ENCODE measurements at places on chromosomes 2 and 18.

DNA sequence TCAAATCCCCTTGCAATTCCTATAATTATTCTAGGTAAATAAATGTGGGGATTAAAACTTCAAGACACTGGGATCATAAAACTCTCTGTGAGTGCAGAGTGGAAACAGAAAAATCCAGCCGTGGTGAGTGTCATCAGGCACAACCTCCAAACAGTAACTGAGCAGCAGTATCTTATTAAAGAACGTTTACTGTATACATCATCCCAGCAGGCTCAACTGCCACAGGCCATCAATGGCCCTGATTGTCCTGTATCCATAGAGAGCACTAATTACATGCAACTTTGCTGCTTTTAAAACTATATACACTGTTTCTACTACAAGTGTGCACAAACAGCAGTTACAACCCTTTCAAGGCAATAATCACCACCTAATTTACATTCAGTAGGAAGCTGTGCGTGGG, 23.9 kb downstream of the GAREM1 start:
- DNase-seq, result no peak

DNA sequence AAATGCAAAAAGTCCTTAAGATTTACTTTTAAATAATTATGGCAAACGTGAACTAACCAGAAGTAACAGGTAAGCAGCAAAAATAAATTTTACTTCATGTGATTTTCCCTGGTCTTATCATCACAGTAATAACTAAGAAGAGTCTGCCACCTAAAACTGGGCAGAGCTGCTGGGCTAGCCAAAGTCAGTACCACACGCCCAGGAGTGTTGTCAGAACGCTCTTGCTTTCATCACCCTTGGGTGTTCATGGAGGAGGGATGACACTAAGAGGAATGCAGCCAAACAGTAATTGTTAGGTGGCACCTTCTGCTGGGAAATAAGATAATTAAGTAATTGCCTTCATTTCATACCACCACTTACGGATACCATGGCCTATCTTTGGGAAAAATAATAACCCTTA, 92.0 kb upstream of the NEUROD1 start:
- no peak for DNase-seq

DNA sequence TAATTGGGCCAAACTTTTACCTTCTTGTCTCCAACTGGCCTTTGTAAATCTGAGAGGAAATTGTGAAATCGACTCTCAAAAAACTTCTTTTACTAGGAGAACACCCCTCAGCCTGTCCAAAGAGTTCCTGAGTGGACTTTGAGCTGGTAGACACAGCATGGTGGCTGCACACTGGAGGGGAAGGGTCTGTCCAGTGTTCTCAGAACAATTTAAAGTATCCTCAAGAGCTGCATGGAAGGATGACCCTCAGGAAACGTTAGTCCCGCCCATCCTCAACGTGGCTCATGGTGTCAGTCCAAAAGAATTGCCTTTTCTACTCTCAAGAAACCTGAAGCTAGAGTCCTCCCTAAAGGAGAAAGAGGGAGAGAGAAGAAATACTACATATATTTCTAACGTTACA, 182.7 kb downstream of the EPHA4 start:
- no peak for DNase-seq

- DNase-seq, result no peak
These were observed 90.8 kb upstream of the L3MBTL4 start for GRCh38 chr18:6505498-6505875.

GRCh38 chr2:235623111-235623510, 129.3 kb downstream of the AGAP1 start:
- no peak for DNase-seq

DNA sequence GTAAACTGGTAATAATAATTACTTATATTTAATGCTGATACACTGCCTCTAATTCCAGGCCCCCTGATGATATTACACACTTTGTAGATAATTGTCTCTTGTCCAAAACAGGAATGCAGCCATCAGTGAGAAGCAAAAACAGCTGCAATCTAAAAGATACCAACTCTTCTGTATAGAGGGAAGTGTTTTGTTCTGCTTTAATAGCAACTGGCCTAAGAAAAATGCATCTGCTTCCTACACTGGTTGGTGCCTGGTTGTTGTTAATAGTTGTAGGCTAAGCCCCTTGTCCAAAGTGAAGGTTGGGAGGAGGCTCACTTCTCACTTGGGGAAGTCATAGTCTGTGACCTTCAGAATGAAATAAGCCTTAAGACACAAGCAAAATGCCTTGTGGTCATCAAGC, 332.0 kb downstream of the ZNF521 start:
- no peak for DNase-seq

DNA sequence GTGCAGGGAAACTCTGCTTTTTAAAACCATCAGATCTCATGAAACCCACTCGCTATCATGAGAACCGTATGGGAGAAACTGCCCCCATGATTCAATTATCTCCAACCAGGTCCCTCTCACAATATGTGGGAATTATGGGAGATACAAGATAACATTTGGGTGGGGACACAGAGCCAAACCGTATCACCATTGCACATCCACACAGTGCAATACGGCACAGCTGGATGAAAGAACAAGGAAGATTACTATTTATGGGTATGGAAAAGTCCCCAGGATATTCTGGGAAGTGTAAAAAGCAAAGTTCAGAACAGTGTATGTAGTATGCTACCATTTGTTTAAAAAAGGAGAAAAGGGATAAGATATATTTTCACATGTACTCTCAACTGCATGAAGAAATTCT, 290.1 kb downstream of the PIK3C3 start:
- DNase-seq, result no peak

- DNase-seq, result no peak
These were observed 136.8 kb upstream of the EPHA4 start for GRCh38 chr2:221708902-221709301.

- no peak for DNase-seq
These were observed 283.3 kb upstream of the THUMPD2 start for GRCh38 chr2:40062381-40062780.

- no peak for DNase-seq
These were observed 923 bp downstream of the AMER3 start for GRCh38 chr2:130756053-130756873.

DNA sequence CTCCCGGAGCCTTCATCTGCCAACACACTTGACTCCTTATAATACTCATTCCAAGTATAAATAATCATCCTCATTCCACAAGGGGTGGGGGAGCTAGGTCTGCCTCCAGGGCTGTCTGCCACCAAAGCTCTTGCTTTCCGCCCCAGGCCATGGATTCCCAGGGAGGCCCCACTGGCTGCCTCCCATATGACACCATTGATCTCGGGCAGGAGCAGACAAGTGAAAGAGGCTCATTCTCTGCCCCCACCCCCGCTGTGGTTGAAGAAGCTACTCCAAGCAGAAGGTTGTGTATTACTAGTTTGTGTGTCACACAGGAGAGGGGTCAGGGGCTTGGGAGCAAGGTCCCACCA, 99.5 kb downstream of the MRO start:
- DNase-seq, result no peak

- no peak for DNase-seq
These were observed 33.3 kb downstream of the NEDD4L start for GRCh38 chr18:58077329-58077728.

DNA sequence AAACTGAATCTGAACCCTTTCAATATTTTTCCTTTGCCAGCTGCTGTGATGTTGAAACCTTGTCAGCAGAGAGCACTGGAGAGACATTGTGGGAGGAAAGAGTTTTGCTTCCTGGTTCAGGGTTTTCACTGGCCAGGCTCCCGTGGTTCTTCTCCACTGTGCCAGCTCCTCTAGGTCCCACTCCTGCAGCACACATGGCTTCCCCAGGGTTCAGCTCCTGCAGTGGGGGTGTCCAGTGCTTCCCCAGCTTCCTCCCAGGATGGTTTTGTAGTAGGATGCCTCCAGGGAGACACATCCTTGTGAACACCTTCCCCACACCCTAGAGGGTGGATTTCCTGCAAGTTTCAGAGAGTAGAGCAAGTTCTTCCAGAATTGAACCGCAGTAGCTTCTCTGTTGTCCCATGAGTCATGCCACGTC, 24.0 kb upstream of the SULT1C3 start:
- DNase-seq, result no peak

DNA sequence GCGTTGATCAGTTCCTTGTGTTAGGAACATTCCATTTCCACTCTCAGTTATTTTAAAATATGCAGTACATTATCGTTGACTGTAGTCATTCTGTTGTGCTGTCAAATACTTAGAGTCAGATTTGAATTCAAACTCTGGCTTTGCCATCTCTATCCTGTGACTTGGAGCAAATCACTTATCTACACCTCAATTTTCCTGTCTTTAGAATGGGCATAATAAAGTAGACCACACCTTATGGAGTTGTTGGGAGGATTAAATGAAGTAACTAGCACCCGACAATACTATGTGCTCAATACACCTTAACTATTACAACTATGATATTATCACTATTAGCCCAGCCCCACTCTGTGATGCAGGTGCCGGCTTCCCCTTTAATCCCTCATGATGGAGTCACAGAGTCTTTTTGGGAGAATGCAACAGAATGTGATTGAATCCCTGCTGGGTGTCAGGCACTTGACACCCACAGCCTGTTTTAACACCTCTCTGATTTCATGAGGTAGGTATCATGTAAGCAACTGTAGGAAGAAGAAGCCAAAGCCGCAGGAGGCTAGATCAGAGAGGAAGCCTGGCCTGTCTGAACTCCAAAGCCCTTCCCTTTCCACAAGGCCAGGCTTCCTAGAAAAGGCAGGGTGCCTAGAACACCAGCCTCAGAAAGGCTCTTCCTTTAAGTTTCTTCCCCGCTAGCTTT, 308.4 kb downstream of the NAPG start:
- DNase-seq, result no peak

DNA sequence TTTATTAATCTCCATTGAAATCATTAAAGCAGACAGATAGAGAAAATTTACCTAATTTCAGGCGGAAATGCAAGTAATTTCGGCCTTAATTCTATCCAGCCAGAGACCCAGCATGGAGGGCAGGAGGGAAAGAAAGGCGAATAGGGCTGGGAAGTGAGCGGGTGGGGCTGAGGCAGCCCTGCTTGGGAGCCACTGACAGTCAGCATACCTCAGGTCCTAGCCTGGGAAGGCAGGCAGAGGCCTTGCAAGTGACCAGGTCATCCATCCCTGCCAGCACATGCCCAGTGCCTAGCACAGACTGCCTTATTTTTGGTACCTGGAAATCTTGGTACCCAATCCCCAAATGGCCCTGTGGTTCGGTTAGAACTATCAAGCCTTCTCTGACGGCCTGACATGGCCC, 1.5 kb downstream of the GDF7 start:
- DNase-seq, result no peak

GRCh38 chr18:2883076-2883735, 36.4 kb downstream of the EMILIN2 start:
- DNase-seq, result peak; percentile 55

DNA sequence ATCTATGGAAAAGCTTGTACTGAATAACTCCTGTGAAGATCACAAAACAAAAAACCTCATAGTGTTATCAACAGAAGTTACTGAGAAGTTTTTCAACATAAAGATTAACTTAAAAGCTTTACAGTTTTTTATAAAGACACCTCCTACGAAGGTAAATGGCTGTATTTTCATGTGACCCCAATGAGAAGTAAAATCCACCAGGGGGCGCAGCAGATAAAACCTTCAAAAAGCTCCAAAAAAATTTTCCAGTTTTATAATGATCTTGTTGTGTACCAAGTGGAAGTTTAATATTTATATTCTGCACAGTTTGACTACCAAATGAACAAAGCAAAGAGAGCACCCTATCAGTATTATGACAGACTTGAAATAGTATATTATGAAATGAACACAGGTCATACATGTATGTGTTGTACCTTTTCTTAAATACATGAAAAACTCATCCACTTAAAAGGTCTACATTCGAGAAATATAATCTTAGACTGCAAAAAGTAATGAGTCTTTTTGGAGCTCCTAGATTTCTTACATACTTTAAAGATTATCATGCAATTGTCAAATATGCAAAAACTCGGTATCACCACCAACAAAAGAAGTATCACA, 38.5 kb downstream of the PNO1 start:
- DNase-seq, result no peak

GRCh38 chr2:130385709-130386108, 29.9 kb downstream of the PTPN18 start:
- DNase-seq, result no peak

- no peak for DNase-seq
These were observed 1.2 kb upstream of the SELENOI start for GRCh38 chr2:26344581-26345282.

DNA sequence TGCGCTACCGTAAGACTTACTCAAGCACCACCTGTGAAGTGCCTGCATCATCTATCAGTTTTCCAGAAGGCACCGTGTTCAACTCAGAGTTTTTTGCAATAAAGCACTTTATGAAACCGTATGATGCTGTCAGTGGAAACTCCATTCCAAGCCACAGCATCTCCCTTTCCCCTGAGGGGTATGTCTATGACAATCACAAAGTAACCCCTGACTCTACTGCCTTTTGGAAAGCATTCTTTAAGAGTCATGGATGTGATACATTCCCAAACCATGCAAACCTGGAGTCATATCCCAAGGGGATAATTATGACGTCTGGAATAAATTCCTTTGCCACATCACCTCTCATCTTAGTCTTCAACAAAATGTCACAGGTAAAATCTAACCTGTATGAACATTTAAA, 39.2 kb downstream of the UNC50 start:
- DNase-seq, result no peak

GRCh38 chr2:643334-643733, 33.9 kb downstream of the TMEM18 start:
- DNase-seq, result no peak

GRCh38 chr2:136407952-136408318, 290.0 kb upstream of the CXCR4 start:
- DNase-seq, result no peak

GRCh38 chr2:229133155-229133772, 137.8 kb downstream of the PID1 start:
- DNase-seq, result no peak

DNA sequence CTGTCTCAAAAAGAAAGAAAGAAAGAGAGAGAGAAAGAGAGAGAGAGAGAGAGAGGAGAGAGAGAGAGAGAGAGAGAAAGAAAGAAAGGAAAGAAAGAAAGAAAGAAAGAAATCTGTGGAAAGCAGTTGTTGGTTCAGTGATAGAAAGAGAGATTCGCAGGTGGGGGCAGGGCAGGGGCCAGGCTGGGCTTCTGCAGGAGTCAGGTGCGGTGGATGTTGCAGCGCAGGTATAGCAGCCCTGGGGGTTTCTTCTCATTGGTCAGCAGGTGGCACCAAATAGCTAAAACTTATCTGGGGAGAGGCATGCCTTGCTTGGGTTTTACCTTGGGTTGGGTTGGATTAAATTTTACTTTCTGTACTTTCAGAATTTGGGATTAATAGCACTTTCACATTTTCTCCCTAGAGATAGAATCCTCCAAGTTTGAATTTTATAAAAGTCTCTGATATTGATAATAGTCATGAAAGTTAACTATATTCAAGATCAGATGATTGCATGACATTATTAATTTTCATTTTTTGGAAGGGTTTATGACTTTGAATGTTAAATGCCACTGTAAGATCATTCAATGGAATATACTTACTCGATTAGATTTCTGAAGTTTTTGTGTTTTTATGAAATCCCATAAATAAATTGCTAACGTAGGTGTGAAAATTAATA, 66.6 kb downstream of the SPTBN1 start:
- peak; percentile 44 for DNase-seq

- no peak for DNase-seq
These were observed 259.6 kb downstream of the CLIP4 start for GRCh38 chr2:29374823-29375222.
